ENCODE measurements at places on chromosomes 7 and 10. TPM values are rescaled to one million over a fixed set of nuclear protein-coding genes. Genes with fewer than 3 reads are reported as not detected.

ATP5MK gene
- 564 TPM for total RNA-seq

CLEC2L gene
- 5.4 TPM for total RNA-seq

ANXA8L1 gene
- not detected for total RNA-seq

PTF1A gene
- total RNA-seq: not detected

AKR1D1 gene
- total RNA-seq: not detected

KLF14 gene
- total RNA-seq: not detected

WNT16 gene
- total RNA-seq: not detected

XRCC2 gene
- 37.6 TPM for total RNA-seq

TMEM213 gene
- total RNA-seq: not detected

SH3PXD2A gene
- 8.5 TPM for total RNA-seq

ZNF438 gene
- 0.91 TPM for total RNA-seq

DNA sequence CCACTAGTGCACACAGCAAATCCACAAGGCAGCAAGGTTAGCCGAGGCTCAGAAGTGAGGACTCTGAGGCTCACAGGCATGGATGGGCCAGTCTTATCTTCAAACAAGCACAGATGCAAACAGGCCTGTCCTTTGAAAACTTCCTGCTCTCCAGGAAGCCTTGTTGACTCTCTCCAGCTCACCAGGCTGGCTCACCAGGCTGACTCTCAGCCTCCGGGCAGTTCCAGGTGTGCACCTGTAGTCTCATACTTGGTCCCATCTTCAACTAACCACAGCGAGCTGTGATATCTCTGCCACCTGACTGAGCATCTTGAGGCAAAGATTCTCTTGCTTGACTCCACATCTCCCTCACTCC lies 173.9 kb upstream of the ZMIZ1 start:
- DNase-seq: no peak

DNA sequence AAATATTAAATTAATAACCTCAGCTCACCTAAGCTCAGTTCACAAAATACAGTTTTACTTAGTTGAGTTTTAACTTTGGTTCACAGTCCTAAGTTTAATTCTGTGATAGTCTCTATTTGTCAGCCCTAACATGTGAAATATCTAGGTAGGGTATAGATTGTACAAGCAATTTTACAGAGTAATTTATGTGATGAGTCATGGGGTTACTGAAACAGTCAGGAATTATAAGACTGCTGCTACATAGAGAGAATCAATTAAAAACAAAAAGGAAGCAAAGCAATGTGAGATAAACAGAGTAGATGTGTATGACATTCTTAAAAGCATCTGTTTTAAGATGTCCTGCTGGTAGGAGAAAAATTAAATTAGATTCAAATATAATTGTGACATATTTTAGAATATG lies 1018.2 kb upstream of the KCND2 start:
- no peak for DNase-seq

GRCh38 chr7:27351137-27351536 lies 108.5 kb downstream of the EVX1 start:
- DNase-seq: no peak

GRCh38 chr7:6162650-6163366 lies 109.6 kb downstream of the CYTH3 start:
- no peak for DNase-seq

DNA sequence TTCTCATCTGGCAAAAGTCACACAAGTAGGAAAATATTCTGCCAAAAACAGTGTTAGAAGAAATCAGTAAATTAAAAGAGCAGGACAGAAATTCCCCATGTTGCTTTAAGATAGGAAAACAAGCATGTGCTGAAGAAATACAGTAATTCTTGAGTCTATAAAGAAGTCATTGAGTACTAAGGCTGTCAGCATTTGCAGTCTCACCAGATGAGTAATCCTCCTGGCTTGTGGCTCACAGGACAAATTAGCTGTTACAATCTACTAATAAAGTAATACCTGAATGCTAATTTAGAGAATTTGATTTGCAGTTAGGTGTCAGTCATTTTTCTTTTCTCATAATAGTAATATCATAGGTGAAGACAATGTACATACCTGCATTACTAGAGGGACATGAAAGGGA lies 1158.9 kb upstream of the CELF2 start:
- no peak for DNase-seq

GRCh38 chr7:92615861-92616260 lies 25.7 kb upstream of the FAM133B start:
- DNase-seq: no peak

- no peak for DNase-seq
Observed at GRCh38 chr10:3850999-3851937, 66.3 kb upstream of the KLF6 start.

DNA sequence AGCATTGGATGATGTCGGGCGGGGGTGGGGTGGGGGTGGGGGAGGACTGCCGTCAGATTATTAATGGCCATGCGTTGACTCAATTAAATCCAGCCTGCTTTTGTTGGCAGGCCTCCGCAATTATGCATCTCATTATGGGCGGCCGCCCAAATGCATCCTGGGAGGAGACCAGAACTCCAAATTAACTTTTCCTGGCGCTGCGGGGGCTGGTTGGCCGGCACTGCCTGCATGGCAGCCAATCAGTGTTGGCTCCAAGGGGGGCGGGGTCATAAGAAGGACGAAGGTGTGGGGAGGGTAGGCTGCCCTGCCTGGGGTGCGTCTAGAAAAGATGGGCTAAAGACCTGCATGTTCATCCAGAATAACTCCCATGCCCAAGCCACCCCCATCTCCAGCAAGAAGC lies 83.9 kb upstream of the PAX2 start:
- DNase-seq: no peak

- DNase-seq: no peak
Observed at GRCh38 chr7:73976761-73977618, 51.0 kb upstream of the ELN start.

- no peak for DNase-seq
Observed at GRCh38 chr10:125455431-125455830, 227.5 kb downstream of the TEX36 start.

- DNase-seq: no peak
Observed at GRCh38 chr7:97009753-97010732, 4.7 kb downstream of the DLX6 start.

DNA sequence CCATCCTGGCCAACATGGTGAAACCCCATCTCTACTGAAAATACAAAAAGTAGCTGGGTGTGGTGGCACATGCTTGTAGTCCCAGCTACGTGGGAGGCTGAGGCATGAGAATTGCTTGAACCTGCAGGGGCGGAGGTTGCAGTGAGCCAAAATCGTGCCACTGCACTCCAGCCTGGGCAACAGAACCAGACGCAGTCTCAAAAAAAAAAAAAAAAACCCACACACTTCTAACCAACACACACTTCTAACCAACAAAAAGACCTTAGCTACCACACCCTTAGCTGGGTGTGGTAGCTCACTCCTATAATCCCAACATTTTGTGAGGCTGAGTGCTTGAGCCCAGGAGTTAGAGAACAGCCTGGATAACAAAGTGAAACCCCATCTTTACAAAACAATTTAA lies 33.9 kb upstream of the SPOCK2 start:
- DNase-seq: no peak

GRCh38 chr7:25075459-25075858 lies 49.6 kb downstream of the CYCS start:
- no peak for DNase-seq

GRCh38 chr7:12370249-12370648 lies 33.4 kb downstream of the VWDE start:
- no peak for DNase-seq

DNA sequence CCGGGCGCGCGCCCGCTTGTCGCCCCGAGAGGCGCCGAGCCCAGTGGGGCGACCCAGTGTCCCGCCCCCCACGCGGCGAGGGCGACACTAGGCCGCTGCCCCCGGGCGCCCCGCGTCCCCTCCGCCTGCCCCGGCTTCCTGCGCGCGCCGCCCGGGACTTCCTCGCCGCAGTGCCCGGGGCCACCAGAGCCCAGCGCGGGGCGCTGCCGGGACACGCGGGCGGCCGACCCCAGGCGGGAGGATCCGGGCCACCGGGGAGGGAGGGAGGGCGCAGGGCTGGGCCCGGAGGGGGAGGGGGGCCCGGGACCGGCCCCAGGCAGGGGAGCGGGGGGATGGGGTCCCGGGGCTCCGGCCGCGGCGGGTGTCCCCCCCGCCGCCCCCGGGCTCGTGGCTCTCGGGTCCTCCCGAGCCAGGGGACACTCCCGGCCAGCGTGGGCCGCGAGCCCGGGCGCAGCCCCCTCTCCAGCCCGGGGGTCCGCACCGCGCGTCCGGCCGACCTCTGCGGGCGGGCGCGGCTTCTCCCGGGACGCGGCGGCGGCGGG lies 435 bp upstream of the PWWP2B start:
- DNase-seq: peak; percentile 88

GRCh38 chr10:4062072-4062471 lies 277.1 kb upstream of the KLF6 start:
- DNase-seq: no peak

DNA sequence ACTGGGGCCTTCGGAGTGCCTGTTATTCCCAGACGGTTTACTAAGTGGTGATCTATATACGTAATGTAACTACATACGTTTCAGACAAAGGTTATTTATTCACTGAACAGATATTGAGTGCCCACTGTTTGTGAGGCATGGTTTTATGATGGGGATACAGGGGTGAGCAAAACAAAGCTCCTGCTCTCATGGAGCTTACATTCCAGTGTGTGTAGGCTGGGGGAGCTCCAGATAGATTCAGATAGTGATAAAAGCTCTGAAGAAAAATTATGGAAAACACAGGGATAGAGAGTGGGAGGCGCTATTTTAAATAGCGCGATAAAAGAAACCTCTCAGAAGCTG lies 466 bp upstream of the DNAJB12 start:
- no peak for DNase-seq

DNA sequence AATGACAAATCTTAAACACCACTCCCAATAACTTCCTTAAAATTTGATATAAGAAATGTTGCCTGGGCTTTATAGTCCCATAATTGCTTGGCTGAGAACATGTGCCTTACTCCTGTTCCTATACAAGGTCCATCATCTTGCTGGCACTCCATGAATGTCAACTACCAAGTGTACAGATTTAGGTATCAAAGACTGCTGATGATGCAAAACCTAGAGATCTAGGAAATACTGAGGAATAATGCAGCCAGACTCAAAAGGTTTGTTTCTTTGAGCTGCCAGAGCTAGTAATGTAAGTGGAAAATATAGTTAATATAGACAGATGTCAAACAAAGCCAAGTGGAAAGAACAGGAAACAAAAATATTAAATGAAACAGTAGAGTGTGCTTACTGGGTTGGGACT lies 121.1 kb downstream of the DYNC1I1 start:
- no peak for DNase-seq

- DNase-seq: peak; percentile 95
Observed at GRCh38 chr7:55572378-55573233, at the start of gene VOPP1. VOPP1 (minus strand) TSS chr7:55572502; CDS start chr7:55572324, 178 bp downstream.

DNA sequence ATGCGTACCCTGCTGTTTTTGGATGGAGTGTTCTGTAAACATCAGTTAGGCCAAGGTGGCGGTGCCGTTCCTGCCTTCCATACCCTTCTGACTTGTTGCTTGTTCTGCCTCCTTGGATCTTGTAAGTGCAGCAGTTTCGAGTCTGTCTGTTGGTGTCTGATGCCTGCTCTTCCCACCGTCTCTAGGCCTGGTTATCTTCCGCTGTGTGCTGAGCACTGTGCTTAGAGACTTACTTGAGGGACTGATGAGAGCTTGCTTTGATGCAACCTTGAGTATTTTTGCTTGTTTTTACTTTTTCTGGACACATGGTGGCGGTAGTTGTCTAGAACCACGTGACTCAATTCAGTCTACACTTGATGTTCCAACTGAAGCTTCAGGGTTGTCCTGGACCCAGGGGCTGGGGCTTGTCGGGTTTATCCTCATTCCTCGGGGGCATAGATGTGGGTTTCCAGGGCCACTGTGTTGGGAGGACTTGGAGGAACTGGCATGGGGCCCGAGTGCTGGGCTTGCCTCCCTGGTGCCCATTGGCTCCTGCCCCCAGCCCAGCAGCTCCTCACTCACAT lies 14.4 kb upstream of the SPRN start:
- DNase-seq: peak; percentile 58

DNA sequence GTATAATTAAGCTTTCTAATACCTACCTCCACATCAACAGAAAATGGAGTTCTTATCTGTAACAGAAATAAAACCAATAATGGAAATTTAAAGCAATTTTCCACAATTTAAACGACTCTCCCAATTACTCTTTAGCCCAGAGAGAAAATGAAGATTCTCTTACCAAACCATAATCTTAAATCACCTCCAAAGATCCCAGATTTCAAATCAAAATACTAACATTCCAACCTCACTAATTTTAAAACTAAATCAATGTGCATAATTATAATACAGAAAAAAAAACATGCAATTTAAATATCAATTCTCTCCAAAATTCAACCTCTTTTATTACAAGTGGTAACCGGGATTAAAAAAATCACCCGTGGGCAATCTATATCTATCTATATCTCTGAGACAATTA lies 1.5 kb downstream of the HERC4 start:
- DNase-seq: no peak

- DNase-seq: no peak
Observed at GRCh38 chr10:116207690-116208089, 65.3 kb downstream of the GFRA1 start.

- DNase-seq: peak; percentile 89
Observed at GRCh38 chr10:50550291-50550839, 73.4 kb downstream of the SGMS1 start.

GRCh38 chr7:22302951-22303423 lies 54.0 kb downstream of the RAPGEF5 start:
- no peak for DNase-seq

DNA sequence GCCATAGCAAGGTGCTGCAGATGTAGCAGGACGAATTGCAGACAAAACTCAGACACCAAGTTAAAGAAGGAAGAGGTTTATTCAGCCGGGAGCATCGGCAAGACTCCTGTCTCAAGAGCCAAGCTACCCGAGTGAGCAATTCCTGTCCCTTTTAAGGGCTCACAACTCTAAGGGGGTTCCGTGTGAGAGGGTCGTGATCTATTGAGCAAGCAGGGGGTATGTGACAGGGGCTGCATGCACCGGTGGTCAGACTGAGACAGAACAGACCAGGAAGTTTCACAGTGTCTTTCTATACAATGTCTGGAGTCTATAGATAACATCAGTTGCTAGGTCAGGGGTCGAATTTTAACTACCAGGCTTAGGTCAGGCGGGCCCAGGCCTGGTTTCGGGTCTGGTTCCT lies 222.0 kb upstream of the C7orf33 start:
- no peak for DNase-seq

- no peak for DNase-seq
Observed at GRCh38 chr10:133592716-133593115, 27.3 kb upstream of the SYCE1 start.

DNA sequence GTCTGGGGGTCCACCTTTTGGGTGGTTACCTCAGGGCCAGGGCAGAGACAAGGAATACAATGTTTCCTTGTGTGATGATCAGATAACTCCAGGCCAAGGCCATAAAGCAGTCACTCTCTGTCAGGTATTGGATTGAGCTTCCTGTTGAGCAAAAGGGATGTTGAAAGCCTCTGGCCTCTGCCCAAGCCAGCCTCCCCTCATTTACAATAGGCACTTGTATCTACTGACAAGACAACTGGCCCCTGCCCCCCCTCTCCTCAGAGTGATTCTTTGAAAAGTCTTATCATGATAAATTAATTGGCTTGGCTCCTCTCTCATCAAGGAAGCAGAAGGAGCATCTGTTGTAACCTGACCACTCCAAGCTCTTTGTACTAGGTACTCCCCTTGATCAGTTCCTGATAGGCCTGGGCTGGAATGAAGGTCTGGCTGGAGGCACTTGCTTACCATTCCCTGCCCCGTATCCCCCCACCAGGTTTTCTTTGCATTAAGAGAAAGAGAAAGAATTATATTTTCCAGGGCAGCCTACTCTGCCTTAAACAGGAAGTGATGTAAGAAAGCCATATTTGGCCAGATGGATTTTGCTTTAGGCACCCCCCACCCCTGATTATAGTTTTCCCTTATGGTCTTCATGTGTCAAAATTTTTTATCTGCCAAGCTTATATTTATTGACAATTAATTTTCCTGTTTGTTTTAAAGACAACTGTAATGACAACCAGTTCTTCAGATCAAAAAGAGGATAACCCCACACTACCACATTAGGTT lies 42.1 kb upstream of the HPS1 start:
- DNase-seq: no peak
